ENCODE measurements at places on chromosomes 1 and 21.

GRCh38 chr1:185559151-185559550 lies 175.0 kb upstream of the HMCN1 start:
- no peak for DNase-seq

DNA sequence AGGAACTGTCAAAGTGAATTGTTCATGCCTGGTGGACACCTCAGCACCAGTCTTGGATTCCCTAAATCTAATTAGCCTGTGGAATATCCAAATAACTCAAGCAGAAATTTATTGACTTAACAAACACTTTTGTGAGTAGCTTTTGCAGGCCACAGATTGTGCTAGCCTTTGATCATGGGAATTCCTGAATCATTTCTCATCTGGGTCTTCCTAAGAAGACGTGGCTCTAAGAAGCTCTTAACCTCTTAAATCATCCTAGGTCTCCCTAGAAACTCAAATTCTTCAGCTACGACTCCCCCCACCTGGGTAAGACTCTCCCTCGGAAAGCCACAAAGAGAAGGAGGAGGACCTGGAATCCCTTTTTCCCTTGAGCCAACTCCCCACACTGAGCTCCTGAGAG lies 53.8 kb upstream of the PSEN2 start:
- DNase-seq = peak; percentile 77

DNA sequence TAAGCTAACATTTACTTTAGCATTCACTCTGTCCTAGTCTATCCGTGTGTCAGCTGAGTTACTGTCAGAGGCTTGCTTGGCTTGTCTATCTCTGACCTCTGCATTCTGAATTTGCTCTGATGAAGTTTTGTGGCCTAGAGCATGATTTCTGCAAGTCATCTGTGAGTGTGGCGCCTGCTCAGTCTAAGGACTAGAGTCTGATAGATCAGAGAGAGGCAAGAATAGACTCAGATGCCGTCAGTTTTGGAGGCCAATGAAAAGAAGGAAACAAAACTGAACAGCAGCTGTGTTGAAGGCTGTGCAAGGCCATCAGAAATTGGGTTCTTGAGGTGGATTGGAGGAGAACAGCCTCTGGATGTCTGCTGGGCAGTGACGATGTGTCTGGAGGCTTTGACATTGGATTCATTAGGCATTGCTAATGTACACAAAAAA lies 573.1 kb downstream of the USP25 start:
- DNase-seq = no peak

DNA sequence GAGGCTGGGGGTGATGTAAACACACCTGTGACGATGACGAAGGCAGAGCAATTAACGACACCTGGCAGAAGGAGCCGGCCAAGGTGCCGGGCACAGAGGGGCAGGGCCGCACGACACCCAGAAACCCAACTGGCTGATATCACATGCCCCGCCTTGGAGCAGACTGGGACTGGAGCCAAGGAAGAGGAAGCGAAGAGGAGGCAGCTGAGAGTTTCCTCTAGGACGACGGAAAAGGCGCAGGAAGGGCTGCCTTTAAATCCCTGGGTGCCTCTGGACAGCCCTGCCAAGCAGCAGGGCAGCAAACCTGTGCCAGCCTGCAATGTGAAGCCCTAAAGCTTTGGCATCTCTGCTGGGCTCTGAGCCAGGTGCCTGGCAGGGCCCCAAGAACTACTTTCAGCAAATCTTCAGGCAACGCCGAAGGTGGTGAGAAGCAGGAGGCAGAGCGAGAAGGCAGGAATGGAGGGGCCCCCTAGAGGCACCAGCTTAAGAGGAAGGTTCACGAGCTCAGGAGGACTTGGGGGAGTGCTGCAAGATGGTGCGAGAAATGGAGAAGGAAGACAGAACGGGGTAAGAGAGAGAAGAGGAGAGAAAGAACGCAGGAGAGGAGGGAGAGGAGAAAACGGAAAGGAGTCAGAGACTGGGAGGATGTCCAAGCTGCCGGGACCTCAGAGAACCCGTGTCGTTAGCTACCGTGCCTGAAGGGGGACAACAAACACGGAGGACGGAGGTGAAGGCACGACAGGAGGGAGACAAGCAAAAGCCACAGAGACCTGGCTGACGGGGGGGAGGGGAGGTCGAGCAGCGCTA lies 25.3 kb upstream of the PEF1 start:
- peak; percentile 73 for DNase-seq

DNA sequence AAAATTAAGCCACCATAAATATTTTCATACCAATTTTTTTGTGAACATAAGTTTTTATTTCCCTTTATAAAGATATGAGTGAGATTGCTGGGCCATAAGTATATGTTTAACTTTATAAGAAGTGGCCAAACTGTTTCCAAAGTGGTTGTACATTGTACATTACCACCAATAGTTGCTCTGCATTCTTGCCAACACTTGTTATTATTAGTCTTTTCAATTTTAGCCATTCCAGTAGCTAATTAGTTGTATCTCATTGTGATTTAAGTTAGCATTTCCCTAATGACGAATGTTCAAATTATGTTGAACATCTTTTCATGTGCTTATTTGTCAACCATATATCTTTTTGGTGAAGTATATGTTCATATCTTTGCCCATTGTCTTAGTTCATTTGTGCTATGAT lies 64.0 kb upstream of the DNAH14 start:
- no peak for DNase-seq

GRCh38 chr1:190262538-190262937 lies 215.1 kb downstream of the BRINP3 start:
- no peak for DNase-seq

GRCh38 chr1:22830757-22831340 lies 120.2 kb downstream of the EPHB2 start:
- no peak for DNase-seq

GRCh38 chr1:156476501-156477298 lies 23.9 kb downstream of the MEF2D start:
- peak; percentile 80 for DNase-seq

DNA sequence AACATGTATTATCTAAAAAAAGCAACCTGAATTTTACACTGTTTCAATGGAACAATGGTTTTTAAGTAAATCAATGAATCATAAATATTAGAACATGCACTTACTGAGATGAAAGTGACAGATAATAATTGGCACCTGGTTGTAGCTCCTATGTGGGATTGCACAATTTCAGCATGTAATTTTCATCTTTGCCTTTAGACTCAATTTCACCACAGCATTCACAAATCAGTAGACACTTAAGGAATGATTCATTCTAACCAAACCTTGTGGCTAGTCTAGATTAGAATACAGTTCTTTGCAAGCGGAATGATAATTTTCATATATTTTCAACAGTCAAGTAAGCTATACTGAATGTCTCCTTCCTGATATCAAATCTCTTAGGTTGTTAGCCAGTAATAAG lies 853.4 kb downstream of the KCNT2 start:
- peak; percentile 2 for DNase-seq

DNA sequence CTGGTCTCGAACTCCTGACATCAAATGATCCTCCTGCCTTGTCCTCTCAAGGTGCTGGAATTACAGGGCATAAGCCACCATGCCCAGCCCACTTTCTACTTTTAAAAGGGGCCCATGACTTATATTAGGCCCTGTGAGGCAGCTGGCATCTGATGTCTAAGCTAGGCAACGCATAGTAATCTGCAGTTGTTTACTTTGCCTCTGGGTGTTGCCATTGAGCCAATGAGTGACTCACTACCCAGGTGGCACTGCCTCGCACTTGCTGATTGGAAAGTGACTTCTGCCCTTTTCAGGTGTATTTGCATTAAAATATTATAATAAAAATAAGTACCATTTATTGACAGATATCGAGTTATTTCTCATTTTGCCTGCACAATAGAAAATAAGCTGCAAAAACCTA lies 84.9 kb downstream of the KIF14 start:
- DNase-seq = peak; percentile 69

- peak; percentile 49 for DNase-seq
These were observed at the start of gene FAM89A for GRCh38 chr1:231040019-231040799. Gene FAM89A (minus strand): TSS chr1:231040254. CDS start chr1:231040211, 43 bp downstream.

- DNase-seq = peak; percentile 36
These were observed at the start of gene B4GALT2 for GRCh38 chr1:43978551-43979260. Gene B4GALT2 (plus strand): TSS chr1:43979210. CDS start chr1:43981161, 1,951 bp downstream.

DNA sequence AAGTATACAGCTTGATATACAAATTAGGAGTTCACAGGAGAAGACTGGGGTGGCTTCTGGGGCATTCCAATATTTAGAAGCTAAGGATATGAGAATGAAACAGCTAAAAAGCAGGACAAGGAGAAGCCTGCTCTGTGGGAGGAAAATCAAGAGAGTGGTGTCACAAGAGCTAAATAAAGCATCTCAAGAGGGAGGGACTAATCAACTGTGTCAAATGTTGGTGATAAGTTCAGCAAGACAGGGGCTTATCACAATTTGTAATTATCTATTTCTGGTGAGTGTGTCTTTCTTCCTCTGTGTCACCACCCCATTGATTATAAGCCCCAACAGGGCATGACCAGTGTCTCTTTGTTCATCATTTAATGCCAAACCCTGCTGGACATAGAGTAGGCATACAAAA lies 295.8 kb upstream of the DUSP10 start:
- no peak for DNase-seq

- DNase-seq = no peak
These were observed 36.4 kb downstream of the WNT9A start for GRCh38 chr1:227911376-227911775.

DNA sequence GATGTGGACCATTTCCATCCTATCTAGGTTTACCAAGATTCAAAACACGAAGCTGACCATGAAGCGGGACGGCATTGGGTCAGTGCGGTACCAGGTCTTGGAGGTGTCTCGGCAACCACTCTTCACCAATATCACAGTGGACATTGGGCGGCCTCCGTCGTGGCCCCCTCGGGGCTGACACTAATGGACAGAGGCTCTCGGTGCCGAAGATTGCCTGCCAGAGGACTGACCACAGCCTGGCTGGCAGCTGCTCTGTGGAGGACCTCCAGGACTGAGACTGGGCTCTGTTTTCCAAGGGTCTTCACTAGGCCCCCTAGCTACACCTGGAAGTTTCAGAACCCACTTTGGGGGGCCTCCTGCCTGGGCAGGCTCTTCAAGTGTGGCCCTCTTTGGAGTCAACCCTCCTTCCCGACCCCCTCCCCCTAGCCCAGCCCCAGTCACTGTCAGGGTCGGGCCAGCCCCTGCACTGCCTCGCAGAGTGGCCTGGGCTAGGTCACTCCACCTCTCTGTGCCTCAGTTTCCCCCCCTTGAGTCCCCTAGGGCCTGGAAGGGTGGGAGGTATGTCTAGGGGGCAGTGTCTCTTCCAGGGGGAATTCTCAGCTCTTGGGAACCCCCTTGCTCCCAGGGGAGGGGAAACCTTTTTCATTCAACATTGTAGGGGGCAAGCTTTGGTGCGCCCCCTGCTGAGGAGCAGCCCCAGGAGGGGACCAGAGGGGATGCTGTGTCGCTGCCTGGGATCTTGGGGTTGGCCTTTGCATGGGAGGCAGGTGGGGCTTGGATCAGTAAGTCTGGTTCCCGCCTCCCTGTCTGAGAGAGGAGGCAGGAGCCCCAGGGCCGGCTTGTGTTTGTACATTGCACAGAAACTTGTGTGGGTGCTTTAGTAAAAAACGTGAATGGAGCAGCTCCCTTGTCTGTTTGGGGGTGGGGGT lies 864 bp upstream of the CCDC24 start:
- peak; percentile 5 for DNase-seq

DNA sequence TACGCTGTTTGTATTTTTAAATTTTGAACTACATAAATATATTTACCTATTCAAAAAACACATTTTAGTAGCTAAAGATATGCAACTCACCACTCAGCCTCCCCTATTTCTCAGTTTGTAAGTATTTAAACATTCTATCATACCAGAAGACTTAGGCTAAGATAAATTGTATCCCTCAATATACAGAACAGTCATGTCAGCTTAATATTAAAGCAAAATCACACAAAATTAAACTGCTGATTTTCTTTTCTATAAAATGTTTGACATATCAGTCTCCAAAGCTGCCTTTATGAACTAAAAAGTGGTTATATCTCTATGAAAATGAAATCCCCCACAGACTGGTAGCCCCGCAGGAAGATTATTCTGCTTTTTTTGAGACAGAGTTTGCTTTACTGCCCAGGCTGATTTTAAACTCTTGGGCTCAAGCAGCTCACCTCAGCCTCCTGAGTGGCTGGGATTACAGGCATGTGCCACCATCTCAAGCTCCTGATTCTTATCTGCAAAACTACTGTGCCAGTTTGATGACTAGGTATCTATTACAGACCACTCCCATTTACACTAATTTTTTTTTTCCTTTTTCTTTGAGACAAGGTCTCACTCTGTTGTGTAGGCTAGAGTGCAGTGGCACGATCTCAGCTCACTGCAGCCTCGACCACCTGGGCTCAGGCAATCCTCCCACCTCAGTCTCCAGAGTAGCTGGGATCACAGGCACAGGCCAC lies 37.6 kb downstream of the NRDC start:
- DNase-seq = no peak

DNA sequence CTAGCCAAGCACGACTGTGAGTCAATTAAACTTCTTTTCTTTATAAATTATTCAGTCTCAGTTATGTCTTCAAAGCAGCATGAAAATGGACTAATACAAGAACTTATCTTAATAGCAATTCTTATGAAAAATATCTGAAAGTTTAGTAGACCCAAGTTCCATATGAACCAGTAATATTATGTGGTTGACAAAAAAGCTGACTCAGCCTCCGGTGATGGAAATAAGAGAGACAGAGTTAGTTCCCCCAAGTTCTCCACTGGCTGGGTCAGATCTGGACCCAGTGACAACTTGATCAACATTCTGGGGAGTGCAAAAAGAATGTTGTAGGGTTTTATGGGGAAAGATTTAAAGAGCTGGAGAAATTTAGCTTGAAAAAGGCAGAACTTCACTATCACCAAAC lies 72.5 kb upstream of the DNAH14 start:
- DNase-seq = no peak

DNA sequence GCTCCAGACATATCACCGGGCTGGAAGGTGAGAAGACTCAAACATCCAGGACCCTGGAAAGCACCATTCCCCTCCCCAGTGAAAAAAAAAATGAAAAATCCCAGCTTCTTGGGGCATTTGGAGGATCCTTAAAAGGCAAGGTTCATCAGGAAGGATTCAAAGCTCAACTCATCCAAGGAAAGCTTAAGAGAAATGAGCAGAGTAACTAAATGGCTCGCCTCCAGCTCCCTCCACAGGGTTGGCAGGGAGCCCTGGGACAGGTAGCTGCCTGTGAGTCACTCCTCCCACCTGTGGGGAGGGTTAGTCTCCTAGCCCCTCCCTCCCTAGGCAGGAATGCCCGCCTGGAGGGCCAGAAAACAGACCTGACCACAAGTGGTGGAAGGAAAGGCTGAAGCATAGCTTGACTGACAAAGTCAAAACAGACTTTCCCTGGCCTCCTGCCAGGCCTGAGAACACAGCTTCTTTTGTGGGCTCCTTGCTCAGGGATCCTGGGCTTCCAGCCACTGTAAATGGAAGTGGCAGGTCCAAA lies 712 bp upstream of the LAMB3 start:
- peak; percentile 42 for DNase-seq

GRCh38 chr1:230850547-230850946 lies 17.8 kb downstream of the C1orf198 start:
- DNase-seq = no peak
